Progenitor cell of endocrine pancreas (in vitro differentiated cells): ENCODE measurements at places on chromosomes 3 and 15.

DNA sequence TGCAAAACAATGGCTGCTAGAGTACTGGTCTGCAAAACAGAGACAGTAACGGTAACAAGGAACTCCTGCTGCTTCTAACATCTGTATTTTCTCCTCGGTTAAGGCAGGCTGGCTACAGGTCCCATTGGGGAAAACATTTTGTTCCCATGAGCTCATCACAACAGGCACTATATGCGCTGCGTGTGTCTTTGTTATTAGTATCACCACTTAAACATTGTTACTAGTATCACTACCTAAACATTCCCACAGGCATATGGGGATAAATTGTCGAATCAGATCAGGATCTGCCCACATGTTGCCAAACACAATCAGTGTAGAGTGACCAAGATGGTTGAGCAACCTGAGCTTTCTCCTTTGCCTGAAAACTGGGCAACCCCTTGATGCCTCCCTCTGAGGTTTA is 77.2 kb downstream of the TOP2B start:
- DNase-seq = no peak

GRCh38 chr3:114499976-114500375 is 206.1 kb downstream of the TIGIT start:
- no peak for DNase-seq

- DNase-seq = no peak
These were observed 12.9 kb downstream of the ISL2 start for GRCh38 chr15:76349301-76350070.

- no peak for DNase-seq
These were observed 23.1 kb downstream of the LRRC31 start for GRCh38 chr3:169846458-169847193.

DNA sequence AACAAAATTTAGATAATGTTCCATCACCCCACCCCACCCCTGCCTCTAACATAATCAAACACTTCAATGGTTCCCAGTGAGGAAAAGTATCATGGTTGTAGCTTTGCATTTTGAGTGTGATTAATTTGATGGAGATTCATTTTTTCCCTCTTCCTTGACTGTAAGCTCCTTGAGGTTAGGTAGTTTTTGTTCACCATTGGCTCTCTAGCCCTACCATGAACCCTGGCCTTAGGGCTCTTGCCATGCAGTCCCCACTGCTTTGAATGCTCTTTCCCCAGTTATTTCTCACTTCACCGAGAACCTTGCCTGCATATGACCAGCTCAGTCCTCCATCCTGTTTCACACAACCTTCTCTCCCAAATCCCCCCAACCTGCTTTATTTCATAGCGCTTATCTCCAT is 5.0 kb upstream of the MBNL1 start:
- DNase-seq = no peak

DNA sequence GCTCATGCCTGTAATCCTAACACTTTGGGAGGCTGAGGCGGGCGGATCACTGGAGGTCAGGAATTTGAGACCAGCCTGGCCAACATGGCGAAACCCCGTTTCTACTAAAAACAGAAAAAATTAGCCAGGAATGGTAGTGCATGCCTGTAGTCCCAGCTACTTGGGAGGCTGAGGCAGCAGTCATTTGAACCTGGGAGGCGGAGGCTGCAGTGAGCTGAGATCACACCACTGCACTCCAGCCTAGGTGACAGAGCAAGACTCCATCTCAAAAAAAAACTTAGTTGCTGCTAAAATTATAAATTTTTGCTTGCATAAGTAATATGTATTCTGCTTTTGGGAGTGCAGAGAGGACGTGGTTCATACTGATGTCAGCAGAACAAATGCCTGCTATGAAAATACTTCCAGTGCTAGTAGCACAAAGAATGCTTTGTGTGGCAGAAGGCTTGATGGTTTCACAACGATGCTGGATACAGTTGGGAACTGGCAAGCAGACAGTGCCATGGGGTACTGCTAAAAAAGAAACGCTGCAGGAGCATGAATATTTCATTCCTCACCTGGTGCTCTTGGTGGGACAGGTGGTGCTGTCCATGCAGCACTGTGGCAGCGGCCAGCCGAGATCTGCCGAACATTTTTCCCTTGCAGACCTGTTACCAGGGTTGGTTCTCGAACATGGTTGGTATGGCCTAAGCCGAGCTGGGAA is 31.1 kb downstream of the FBXL22 start:
- DNase-seq = no peak

GRCh38 chr3:138059261-138059660 is 49.3 kb downstream of the CLDN18 start:
- no peak for DNase-seq

- no peak for DNase-seq
These were observed 521.2 kb downstream of the RBMS3 start for GRCh38 chr3:29802057-29802456.

DNA sequence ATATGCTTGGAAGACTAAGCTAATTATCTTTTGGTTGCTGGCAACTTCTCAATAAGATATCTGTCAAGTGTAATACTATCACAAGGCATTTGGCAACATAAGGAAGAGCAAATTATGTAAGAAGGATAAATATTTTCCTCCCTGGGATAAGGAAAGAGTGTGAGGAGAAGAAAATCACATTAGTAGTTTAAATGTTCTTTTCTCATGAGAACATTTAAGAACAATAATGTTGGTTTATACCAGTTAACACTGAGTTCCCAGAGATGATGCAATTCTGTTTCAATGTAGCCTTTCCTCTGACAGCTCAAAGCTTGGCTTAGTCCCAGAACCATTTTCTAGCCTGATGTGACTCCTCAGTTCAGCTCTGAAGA is 66.1 kb upstream of the NPHP3 start:
- DNase-seq = no peak

- DNase-seq = no peak
These were observed 18.7 kb downstream of the RTP3 start for GRCh38 chr3:46516521-46516920.

GRCh38 chr15:80072285-80072994 is 13.0 kb downstream of the ZFAND6 start:
- no peak for DNase-seq

GRCh38 chr3:88032245-88032644 is 26.6 kb downstream of the CGGBP1 start:
- DNase-seq = no peak

- DNase-seq = no peak
These were observed 3.3 kb downstream of the RHOV start for GRCh38 chr15:40870716-40871115.

GRCh38 chr15:60392986-60393790 is 4.6 kb downstream of the ANXA2 start:
- no peak for DNase-seq

- no peak for DNase-seq
These were observed 10.0 kb downstream of the PRKCD start for GRCh38 chr3:53171064-53171418.

- no peak for DNase-seq
These were observed 159.5 kb downstream of the TP63 start for GRCh38 chr3:189790658-189791057.

DNA sequence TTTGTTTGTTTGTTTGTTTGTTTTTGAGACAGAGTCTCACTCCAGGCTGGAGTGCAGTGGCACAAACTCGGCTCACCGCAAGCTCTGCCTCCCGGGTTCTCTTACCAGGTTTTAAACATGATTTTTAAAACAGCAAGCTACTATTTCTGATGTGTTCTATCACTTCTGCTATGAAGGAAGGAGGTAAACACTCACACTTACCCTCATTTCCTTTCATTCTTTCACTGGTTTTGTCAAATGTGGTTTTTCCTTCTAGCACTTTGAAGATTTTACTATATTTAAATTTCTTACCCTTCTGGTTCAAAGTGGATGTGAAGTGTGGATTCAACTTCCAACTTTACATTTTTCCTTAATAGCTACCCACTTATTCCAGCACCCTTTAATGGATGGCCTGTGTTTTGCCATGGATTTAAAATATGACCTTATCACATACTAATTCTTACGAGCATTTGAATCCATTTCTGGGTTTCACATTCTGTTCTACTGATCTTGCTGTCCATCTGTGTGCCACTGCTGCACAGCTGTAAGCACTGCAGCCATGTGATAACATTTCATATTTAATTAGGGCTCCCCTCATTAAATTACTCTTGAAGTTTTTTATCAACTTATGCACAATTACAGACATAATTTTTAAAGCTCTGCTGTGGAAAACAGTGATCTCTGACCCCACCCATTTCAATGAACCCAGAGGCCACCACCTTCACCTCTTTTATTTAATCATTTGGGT is 42.3 kb downstream of the TXNRD3 start:
- DNase-seq = no peak

DNA sequence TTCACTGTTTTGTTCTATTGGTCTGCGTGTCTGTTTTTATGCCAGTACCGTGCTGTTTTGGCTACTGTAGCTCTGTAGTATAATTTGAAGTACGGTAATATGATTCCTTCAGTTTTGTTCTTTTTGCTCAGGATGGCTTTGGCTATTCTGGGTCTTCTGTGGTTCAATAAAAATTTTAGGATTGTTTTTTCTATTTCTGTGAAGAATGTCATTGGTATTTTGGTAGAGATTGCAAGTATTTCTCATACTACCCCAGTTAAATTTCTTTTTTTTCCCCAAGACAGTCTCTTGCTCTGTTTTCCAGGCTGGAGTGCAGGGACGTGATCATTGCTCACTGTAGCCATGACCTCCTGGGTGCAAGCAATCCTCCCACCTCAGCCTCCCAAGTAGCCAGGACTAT is 53.4 kb downstream of the STARD9 start:
- DNase-seq = no peak

GRCh38 chr3:169324452-169324785 is 339.1 kb downstream of the MECOM start:
- no peak for DNase-seq

- DNase-seq = no peak
These were observed 48.9 kb upstream of the RBP1 start for GRCh38 chr3:139588450-139588849.

DNA sequence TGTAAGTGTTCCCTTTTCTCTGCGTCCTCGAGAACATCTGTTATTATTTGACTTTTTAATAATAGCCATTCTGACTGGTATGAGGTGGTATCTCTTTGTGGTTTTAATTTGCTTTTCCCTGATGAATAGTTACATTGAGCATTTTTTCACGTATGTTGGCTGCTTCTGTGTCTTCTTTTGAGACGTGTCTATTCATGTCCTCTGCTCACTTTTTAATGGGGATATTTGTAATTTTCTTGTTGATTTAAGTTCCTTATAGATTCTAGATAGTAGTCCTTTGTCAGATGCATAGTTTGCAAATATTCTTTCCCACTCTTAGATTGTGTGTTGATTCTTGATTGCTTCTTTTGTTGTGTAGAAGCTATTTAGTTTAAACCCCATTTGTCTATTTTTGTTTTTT is 179.2 kb downstream of the DOCK3 start:
- no peak for DNase-seq

DNA sequence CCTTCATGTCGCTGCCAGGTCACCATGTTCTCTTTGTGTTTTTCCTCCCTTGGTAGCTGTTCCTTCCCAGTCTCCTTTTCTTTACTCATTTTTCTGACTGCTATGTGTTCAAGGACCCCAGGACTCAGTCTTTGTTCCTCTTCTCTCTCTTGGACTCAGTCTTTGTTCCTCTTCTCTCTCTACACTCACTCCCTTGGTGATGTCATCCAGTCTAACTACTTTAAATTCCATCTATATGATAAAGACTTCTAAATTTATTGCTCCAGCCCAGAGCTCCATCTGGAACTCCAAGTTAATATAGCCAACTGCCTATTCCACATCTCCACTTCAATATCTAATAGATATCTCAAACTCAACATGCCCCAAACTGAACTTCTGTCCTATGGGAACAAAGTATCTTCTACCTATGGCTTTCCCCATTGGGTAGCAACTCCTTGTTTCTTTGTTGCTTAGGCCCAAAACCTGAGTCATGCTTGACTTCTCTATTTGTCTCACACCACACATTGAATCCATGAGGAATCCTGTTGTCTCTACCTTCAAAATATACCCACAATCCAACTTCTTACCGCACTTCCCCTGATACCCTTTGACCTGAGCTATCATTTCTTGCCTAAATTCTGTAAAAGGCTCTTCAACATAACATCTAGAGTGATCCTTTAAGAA is 4.9 kb upstream of the DYNC1LI1 start:
- no peak for DNase-seq

DNA sequence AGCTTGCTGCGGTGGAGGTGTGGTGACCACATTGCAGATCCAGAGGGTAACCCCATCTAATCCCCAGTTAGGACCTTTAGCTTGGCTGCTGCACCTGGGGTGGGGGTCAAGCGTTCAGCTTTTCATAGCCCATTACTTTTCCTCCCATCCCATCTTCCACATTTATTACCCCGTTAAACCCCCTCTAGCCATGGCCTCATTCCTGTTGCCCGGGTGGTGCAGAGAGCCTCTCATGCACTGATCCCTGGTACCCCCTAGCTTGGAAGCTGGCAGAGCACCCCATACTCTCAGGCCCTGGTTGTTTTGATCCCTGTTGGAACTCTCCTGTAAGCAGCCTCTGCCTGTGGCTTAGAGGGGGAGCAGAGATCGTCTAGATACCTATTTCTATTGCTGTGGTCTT is 20.8 kb downstream of the CDAN1 start:
- no peak for DNase-seq

DNA sequence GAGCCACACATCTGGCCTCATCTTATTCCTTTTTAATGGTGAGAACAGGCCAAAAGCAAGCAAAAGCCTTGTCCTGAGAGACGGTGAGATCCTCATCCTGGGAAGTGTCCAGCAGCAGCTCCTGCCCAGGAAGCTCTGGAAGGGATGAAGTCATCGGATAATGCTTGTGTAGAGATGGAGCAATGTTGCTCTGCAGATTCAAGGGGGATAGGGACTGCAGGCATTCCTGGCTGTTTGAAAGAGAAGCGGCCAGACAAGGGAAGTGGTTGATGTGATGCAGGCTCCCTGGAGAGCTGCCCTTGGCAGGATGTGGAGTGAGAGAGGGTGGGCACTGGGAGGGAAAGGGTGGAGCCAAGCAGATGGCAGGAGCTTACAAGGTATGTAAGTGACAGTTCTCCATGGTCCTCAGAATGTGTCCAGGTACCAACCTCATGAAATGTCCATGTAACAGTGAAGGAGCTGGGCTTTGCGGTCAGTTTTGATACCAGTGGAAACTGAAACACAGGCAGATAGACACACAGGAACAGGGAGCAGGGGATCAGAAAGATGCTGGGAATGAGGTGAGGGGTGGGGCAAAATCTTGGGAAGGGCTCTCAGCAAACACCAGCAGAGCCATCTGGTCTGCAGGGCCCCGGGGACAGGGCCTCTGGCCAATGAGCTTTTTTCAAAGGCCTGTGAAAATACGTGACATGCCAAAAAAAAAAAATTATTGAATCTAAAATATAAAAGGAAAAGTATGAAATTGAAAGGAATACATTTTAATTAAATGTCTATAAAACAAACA is 32.2 kb upstream of the LACTB start:
- DNase-seq = no peak
